ENCODE measurements at places on chromosomes 13 and 19.
A peak's percentile ranks its signal among the peaks of the same experiment; 100 is the strongest.

- H3K4me1 ChIP-seq: peaks cover 23% of the 10 kb centered on the region
- DNase-seq: no peak
- peaks cover 36% of the 10 kb centered on the region for H3K36me3 ChIP-seq
- H3K4me3 ChIP-seq: no peak overlapping the region
- no peak overlapping the region for H3K27ac ChIP-seq
These were observed 12.9 kb downstream of the ZC3H13 start for GRCh38 chr13:46039411-46040182.

- H3K36me3 ChIP-seq: peaks cover 4% of the 10 kb centered on the region
- no peaks in the 10 kb centered on the region for H3K4me1 ChIP-seq
- DNase-seq: no peak
- peak overlapping the region; percentile 63 for H3K27ac ChIP-seq
- no peaks in the 10 kb centered on the region for H3K27me3 ChIP-seq
- H3K4me3 ChIP-seq: no peak overlapping the region
These were observed 83.1 kb downstream of the ABCC4 start for GRCh38 chr13:95217920-95218830.

DNA sequence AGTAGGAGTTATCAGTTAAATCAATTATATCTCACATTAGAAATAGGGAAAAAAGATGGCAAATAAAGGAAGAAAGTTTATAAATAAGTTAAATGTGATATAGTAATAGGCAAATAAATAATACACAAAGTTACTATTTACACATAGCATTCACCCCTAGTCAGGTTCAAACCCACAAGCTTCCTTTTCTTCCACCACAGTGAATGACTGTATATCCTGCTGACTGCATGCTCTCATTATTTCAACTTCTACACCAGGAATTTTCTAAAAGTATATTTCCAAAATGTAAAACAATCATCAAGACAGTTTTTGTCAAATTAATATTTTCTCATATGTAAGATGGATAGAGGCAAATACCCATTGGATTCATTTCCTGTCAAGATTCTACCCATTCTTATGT is 548.6 kb upstream of the SLITRK5 start:
- H3K27ac ChIP-seq: no peak overlapping the region
- H3K4me1 ChIP-seq: no peaks in the 10 kb centered on the region
- no peak overlapping the region for H3K4me3 ChIP-seq
- no peaks in the 10 kb centered on the region for H3K36me3 ChIP-seq

- peaks cover 5% of the 10 kb centered on the region for H3K4me1 ChIP-seq
- no peak for DNase-seq
- H3K36me3 ChIP-seq: peaks cover 21% of the 10 kb centered on the region
- H3K27me3 ChIP-seq: peaks cover 97% of the 10 kb centered on the region
- H3K4me3 ChIP-seq: no peak overlapping the region
- no peak overlapping the region for H3K27ac ChIP-seq
These were observed 13.0 kb downstream of the ZIC2 start for GRCh38 chr13:99994638-99995020.

- no peak overlapping the region for H3K4me3 ChIP-seq
- DNase-seq: no peak
- H3K36me3 ChIP-seq: peaks cover 15% of the 10 kb centered on the region
- no peaks in the 10 kb centered on the region for H3K27me3 ChIP-seq
- peaks cover 5% of the 10 kb centered on the region for H3K4me1 ChIP-seq
- no peak overlapping the region for H3K27ac ChIP-seq
These were observed 109.5 kb downstream of the PDS5B start for GRCh38 chr13:32695602-32696250.

DNA sequence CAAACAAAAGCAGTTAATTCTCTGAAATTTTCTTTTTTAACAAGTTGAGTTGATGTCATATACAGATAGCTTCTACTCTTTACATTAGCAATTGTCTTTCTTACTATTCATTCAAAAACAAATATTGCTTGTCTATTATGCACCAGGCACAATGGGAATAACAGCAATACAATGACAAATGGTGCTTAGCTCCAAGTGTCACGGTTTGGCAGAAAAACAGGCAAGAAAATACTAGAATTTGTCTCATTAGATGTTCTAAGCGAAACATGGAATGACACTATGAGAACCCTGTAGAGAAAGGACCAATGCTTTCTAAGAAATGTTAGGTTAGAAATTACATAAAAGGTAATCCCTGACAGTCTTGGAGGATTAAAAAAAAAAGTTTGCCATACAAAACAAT is 187.6 kb downstream of the PCDH9 start:
- no peak overlapping the region for H3K4me3 ChIP-seq
- H3K27ac ChIP-seq: no peak overlapping the region
- H3K27me3 ChIP-seq: no peaks in the 10 kb centered on the region
- H3K36me3 ChIP-seq: peaks cover 2% of the 10 kb centered on the region

Measured in central memory CD8-positive, alpha-beta T cell (primary cell).